ENCODE measurements at places on chromosomes 6 and 20. TPM values are rescaled to one million over a fixed set of nuclear protein-coding genes. Genes with fewer than 3 reads are reported as not detected.

CPNE5 gene
- total RNA-seq, result 9.3 TPM

CRIP3 gene
- total RNA-seq, result not detected

EPB41L1 gene
- total RNA-seq, result 9.0 TPM

NOL7 gene
- 94.2 TPM for total RNA-seq

MACROD2 gene
- 0.66 TPM for total RNA-seq

All from thoracic aorta endothelial cell (primary cell).